Omental fat pad (tissue), 4 donors: ENCODE measurements at places on chromosomes 4 and X. TPM values are rescaled to one million over a fixed set of nuclear protein-coding genes. Genes with fewer than 3 reads are reported as not detected.
A peak's percentile ranks its signal among the peaks of the same experiment; 100 is the strongest.

DNA sequence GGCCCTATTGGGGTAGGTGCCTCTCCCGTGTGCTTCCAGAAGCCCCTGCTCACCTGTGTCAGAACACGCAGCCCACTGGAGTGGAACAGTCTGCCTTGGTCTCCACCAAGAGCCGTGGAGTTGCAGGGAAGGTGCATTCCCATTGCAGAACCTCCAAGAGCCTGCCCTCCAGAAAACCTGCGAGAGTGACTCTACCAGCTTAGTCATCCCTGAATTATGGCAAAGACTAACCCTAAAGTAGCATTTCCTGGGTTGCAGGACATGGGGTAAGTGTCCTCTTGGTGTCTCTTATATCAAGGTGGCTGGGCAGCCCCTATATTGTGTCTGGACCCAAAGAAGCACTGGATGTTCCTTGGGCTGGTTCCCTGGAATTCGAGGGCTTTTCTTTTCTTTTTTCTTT, 224.6 kb downstream of the BCOR start:
- DNase-seq: no peak

GRCh38 chr4:57243076-57243475, 132.9 kb upstream of the IGFBP7 start:
- DNase-seq: no peak

DNA sequence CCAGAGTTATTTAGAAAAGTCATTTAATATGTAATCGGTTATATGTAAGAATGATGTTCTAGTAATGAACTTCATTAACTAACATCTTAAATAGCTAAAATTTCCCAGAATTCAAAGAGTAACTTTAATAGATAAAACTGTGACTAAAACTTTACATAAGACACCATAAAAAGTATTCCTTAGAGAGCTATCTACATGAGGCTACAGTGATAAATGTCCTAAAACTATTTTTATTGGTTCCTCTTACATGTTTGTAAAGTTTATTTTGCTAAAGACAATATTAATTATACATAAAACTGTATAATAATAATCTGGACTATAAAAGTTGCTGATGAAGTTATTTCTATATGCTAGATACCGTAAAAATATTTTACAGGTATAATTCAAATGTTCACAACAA, 897.7 kb upstream of the EPHA5 start:
- DNase-seq: no peak

The IL13RA1 gene
- 44.9 TPM for total RNA-seq

- DNase-seq: no peak
Measured at GRCh38 chrX:48461830-48462229, 8.2 kb downstream of the SLC38A5 start.

The WDR17 gene
- 3.6 TPM for total RNA-seq

The RAPGEF2 gene
- 49.4 TPM for total RNA-seq

- DNase-seq: no peak
Measured at GRCh38 chrX:8455557-8455956, 9.1 kb upstream of the VCX3B start.

DNA sequence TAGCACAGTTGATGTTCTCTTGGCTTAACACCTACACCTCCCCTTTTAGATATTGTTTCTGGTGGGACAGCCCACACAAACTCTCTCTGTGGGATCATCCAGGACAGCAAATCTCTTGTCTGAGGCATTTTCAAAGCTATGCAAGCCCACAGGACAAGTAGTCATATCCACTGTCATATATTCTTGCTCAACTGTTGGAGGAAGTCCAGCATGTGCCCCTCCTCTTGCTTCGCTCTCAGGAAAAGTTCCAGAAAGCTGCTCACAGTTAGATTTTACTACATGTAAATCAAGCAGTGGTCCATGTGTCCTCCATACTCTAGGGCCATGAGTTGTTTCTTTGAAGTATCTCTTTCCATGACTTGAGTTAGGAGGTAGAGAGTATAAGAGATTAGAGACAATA, 260.7 kb downstream of the INPP4B start:
- DNase-seq: no peak

GRCh38 chr4:176321589-176321988, 1.8 kb downstream of the SPCS3 start:
- DNase-seq: no peak

GRCh38 chr4:17762726-17763125, 18.7 kb downstream of the FAM184B start:
- DNase-seq: no peak

The KIAA1210 gene
- total RNA-seq: 0.09 TPM

The XAGE1A gene
- not detected for total RNA-seq

The SPANXB1 gene
- not detected for total RNA-seq

DNA sequence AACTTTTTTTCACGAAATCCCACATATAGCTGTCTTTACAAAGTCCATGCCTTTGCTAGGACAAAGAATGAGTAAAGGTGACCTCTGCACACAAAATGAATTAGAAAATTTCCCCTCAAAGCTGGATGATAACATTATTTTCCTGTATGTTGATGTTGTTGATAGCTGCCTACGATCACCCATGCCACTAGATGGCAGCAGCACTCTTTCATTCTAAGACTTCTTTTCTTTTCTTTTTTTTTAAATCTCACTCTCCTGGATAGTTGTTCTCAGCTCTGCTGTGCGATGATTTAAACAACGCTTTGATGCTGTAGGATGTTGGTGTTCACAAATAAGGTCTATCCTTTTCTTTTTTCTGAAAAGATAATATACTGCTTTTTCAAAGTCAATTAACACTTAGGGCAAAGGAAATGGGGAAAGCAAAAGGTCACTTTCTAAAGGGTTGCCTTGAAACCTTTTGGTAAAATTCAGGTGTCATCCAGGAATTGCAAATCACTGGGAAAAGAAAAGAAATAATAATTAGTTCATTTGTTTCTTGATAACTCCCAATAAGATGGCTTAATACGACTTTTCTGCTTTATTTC, 266.8 kb downstream of the C4orf33 start:
- peak; percentile 30 for DNase-seq

The ABCB7 gene
- total RNA-seq: 43.9 TPM

DNA sequence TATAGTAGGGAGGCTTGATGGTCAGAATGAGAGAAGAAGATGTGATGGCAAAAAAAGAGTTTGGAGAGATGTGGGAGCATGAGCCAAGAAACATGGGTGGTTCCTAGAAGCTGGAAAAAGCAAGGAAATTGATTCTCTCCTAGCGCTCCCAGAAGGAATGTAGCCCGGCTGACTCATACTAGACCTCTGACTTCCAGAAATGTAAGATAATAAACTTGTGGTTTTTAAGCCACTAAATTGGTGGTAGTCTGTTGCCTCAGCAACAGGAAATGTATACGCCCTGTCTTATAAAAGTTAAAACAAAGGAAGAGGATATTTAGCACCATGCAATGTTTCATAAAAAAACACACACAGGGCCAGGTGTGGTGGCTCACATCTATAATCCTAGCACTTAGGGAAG, 182.7 kb upstream of the PCDH7 start:
- no peak for DNase-seq

DNA sequence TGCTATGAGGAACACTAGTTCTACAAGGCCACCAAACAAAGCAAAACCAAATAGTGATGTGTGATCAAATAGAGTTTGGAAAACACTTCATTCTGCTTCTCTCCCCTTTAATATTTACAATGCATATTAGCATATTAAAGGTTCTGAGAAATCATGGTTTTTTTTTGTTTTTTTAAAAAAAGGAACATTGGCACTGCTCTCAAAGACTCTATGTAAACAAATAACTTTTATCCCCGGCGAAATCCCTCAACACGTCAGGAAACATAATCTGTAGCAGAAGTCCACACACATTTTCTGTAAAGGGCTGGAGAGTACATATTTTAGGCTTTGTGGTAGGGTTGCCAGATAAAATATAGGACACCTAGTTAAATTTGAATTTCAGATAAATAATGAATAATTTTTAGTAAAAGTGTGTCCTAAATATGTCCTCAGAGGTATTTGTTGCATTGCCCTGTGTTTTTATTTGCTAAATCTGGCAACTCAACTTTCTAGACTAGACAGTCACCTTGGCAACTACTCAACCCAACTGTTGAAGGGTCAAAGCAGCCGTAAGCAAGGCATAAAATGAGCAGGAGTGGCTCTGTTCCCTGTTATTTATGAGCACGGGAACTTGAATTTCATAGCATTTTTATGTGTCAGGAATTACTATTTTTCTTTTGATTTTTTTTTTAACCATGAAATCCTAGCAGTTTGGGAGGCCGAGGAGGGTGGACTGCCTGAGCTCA, 8.6 kb downstream of the SPATA4 start:
- DNase-seq: no peak

- DNase-seq: no peak
Measured at GRCh38 chrX:64204701-64205440, 637 bp downstream of the AMER1 start.

The MAGT1 gene
- total RNA-seq: 47.0 TPM

The LRIT3 gene
- 0.19 TPM for total RNA-seq

The PCSK1N gene
- 0.93 TPM for total RNA-seq

- DNase-seq: no peak
Measured at GRCh38 chrX:143094417-143095023, 68.8 kb downstream of the SPANXN4 start.

DNA sequence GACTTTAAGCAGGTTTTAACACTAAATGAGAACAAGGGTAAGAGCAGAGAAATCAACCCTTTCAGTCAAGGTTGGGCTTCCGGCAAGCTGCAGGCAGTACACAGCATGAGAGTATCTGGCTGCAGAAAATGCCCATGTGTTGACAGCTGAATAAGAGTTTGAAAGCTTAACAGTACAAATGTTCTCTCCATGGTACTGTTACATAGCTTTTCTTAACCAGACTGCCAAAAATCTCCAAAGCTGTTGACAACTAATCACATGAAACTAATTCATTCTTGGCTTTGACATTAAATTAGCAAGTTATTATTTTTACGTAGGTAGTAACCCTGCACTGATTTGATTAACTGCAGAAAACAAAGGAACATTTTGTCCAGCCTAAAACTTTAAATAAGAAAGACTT, 153.5 kb downstream of the SLC10A7 start:
- DNase-seq: no peak

The GC gene
- not detected for total RNA-seq

DNA sequence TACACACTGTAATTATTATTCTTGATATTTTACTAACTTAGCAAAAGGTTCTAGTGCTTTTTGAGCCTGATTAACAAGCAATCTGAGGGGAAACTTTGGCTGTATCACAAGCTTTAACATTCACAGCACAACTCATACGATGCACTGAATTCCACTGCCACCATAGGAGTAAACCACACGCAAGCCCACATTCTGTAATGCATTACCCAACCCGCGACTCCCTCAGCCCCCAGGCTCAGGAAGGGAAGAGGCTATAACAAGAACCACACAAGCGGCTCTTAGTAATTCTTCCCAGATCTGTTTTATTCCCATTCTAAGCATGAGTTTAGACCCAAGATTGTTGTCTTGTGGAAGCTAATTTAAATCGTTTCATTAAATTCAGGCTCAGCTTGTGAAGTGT, 138.5 kb upstream of the TBL1X start:
- DNase-seq: no peak

DNA sequence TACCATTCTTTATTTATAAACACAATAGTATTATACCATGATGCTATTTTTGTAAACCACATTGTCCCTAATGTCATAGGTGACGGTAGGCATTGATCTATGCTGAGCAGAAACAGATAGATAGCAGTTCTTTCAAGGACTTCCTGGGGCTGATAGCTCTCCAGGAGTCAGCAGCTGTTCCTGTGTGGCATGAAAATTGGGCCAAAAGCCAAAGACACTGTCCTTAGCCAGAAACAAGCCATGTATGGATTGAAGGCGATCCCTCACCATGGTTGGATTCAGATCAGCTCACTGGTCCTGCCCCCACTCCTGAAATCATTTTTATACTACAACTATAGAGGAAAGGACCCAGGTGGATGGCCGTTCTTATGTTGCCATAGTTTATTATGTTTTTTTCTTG, 53.6 kb downstream of the DDX60 start:
- DNase-seq: no peak

The NLGN4X gene
- total RNA-seq: 14.8 TPM

The SRPX2 gene
- 77.9 TPM for total RNA-seq

GRCh38 chrX:71099736-71100135, 4.1 kb downstream of the FOXO4 start:
- no peak for DNase-seq

- DNase-seq: no peak
Measured at GRCh38 chr4:113285501-113285900, 236.0 kb downstream of the ANK2 start.
